ENCODE measurements at places on chromosomes 1 and 21.

- no peak for DNase-seq
Observed at GRCh38 chr1:52365071-52365745, 797 bp downstream of the CC2D1B start.

- no peak for DNase-seq
Observed at GRCh38 chr1:235246022-235246948, 81.7 kb downstream of the ARID4B start.

GRCh38 chr1:31243501-31244286 is 4.0 kb upstream of the NKAIN1 start:
- no peak for DNase-seq

DNA sequence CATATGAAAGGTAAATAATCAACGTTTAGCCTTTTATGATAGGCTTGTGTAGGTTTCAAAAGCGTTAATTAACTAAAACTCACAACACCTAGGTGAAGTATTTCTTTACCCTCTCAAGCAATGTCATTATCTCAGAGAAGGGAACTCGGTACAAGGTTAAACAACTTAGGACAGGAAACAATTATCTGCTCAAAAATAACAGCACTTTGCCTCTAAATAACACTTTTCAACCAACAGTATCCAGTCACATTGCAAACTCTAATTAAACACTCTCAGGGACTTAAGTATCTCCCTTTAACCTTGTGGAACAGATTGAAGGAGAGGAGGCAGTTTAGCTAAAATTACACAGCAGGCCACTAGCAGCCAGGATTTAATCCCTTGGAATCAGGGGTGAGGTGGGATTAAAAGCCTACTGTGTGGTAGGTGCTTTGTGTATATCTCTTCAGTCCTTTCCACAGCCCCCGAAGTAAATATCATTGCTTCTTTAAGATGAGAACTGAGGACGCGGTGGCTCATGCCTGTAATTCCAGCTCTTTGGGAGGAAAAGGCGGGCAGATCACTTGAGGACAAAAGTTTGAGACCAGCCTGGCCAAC is 5.2 kb upstream of the AKNAD1 start:
- DNase-seq = no peak

GRCh38 chr1:72281637-72282270 is 585 bp downstream of the NEGR1 start:
- no peak for DNase-seq

- DNase-seq = no peak
Observed at GRCh38 chr1:87689487-87689886, 360.8 kb downstream of the LMO4 start.

GRCh38 chr1:56190806-56191365 is 388.5 kb downstream of the PLPP3 start:
- DNase-seq = no peak

DNA sequence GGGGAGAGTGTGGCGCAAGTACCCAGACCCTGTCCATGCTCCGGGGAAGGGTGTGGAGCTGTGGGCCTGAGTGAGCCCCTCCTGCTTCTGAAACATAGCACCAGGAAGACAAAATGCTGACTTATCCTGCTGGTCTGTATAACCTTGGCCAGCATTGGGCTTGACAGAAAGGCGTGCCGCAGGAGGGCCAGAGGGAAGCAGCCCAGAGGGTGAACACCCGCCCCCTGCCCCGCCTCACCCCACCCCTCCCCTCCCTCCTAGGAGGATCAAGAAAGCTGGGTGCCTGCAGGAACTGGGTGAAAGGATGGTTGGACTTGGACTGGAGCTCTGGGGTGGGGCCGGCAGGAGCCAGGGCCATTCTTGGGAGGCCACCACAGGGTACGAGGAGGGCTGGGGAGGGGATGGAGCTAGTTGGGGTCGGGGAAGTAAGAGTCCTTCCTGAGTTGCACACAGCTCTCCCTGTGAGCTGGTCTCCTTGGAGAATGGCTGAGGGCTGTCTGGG is 27.1 kb downstream of the PTPRF start:
- no peak for DNase-seq

- DNase-seq = no peak
Observed at GRCh38 chr1:203536980-203537455, 43.1 kb downstream of the OPTC start.

DNA sequence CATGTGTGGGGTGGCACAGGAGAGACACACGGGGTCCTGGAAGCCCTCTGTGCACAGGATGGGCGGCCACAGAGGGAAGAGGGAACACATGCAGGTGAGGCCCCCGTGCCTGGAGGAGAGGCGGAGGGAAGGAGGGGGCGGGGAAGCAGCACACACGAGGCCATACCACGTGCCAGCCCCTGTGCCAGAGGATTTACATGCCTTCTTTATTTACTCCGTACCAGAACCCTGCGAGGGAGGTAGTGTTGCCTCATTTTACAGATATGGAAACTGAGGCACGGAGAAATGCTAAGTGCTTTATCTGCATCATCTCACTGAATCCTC is 56.1 kb downstream of the ARHGEF10L start:
- no peak for DNase-seq

- DNase-seq = no peak
Observed at GRCh38 chr1:229920683-229921082, 146.4 kb upstream of the GALNT2 start.

DNA sequence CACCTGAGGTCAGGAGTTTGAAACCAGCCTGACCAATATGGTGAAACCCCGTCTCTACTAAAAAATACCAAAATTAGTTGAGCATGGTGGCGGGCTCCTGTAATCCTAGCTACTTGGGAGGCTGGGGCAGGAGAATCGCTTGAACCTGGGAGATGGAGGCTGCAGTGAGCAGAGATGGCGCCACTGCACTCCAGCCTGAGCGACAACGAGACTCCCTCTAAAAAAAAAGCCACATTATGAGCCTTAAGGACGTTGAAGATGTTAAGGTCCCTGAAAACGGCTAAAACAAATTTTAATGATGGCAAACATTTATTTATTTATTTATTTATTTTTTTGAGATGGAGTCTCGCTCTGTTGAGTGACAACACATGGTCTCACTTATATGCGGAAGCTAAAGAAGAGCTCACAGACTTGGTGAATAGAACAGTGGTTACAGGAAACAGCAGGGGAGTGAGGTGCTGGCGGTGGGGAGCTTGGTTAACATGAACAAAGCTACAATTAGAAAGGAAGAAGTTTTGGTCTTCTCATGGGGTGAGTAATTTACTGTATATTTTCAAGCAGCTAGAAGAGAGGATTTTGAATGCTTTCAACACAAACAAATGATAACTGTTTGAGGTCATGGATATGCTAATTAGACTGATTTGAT is 47.1 kb downstream of the TCP10L start:
- DNase-seq = no peak

DNA sequence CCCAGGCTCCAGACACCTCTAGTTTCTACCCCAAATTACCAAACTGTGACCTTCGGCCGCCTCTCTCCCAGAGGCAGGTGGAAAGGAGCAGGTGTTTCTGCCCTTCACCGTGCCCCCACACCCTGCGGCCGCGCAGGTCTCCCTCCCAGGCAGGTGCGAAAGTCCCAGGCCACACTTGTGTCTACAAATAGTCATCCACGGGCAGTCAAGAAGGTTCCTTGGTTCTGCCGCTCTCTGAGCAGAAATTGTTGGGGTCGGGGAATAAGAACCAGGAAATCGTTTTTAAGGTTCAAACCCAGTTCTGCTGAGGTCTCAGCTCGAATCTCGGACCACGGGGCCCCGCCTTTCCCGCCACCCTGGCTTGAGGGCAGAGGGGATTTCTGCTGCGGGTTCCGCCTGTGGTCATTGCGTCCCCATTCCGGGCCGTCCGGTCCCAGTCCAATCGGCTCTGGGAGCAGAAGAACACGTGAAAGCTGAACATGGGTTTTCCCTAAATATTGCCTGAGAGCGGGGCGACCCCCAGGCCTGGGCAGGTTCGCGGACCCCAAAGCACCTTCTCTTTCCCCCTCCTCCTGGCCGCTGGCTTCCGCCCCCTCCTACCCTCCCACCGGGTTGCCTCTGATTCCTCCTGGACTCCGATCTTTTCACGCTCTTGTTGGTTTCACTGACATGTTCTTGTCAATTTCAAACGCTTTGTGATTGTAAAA is 1.2 kb upstream of the ATF3 start:
- DNase-seq = no peak

GRCh38 chr1:229131243-229132105 is 139.4 kb upstream of the RAB4A start:
- no peak for DNase-seq

GRCh38 chr1:173314656-173315055 is 107.5 kb upstream of the TNFSF4 start:
- no peak for DNase-seq

DNA sequence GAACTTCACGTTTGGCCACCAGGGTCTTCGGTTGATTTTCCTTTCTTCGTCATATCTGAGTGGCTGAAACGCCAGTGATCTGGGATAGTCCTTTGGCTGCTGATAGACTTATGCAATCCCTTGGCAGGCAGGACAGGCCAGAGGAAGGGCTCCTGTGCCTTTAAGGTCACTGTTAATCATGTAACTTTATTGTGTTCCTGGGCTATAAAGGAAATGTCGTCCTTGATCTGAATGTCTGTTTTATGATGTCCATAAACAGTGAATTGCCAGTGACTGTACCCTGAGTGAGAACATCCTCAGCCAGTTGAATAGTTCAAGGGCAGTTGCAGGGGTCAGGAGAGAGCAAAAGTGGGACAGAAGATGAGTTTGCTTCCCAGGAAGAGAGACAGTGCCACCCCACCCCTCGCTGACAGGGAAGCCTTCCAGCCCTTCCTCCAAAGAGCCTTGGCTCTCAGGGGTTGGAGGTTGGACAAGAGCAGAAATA is 68.0 kb downstream of the PDE9A start:
- DNase-seq = no peak

- DNase-seq = no peak
Observed at GRCh38 chr1:28028873-28029654, 59.3 kb downstream of the EYA3 start.

DNA sequence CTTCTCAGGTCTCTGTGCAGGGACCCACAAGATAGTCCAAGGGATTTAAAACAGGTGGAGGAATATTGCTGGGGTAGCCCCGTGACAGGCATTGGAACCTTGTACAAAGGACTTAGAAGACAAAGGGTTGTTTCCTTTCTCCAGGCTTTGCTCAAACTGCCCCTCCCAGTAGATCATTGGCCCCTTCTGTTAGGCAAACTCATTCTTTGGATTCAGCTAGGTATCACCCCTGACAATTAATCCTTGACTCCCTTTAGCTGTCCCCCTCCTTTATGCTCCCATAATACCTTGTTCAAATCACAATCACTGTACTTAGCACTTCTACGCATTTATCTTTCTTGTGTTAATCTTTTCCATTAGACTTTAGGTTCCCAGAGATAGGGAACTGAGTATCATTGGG is 360.5 kb downstream of the KCNH1 start:
- DNase-seq = no peak

- DNase-seq = no peak
Observed at GRCh38 chr1:225595452-225595851, 57.5 kb downstream of the ENAH start.

DNA sequence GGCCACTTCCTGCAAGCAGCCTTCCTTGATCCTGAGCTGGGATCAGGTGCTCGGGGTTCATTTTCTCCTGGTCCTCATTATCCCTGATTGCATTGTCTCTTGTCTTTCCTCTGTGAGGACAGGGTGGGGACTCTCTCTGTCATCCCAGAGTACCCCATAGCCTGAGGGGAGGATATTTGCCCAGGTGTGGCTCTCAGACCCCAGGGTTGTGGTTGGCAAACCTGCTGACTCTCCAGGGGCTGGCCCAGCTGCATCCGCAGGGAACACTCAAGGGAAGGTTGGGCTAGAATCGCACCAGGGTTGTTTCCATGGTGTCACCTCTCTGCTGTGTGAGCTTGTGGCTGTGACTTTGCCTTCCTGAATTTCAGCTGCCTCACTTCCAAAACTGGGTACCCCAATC is 276.8 kb upstream of the C1orf174 start:
- DNase-seq = no peak

GRCh38 chr1:154598871-154599635 is 8.9 kb downstream of the ADAR start:
- DNase-seq = no peak

DNA sequence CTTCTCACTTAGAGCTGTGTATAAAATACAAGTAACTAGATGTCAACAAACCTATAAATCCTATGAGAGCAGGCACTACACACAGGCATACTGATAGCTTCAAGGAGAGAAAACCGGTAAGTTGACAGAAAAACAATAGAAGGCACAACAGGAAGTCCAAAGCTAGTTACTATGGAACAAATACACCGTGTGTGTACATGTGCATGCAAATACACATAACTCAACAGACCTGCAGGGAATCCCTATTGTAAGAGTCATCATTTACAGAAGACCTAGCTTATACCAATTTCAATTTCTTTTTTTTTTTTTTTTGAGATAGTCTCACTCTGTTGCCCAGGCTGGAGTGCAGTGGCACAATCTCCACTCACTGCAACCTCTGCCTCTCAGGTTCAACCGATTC is 26.3 kb downstream of the JAK1 start:
- no peak for DNase-seq

GRCh38 chr1:194929357-194929756 is 1678.9 kb downstream of the KCNT2 start:
- no peak for DNase-seq

DNA sequence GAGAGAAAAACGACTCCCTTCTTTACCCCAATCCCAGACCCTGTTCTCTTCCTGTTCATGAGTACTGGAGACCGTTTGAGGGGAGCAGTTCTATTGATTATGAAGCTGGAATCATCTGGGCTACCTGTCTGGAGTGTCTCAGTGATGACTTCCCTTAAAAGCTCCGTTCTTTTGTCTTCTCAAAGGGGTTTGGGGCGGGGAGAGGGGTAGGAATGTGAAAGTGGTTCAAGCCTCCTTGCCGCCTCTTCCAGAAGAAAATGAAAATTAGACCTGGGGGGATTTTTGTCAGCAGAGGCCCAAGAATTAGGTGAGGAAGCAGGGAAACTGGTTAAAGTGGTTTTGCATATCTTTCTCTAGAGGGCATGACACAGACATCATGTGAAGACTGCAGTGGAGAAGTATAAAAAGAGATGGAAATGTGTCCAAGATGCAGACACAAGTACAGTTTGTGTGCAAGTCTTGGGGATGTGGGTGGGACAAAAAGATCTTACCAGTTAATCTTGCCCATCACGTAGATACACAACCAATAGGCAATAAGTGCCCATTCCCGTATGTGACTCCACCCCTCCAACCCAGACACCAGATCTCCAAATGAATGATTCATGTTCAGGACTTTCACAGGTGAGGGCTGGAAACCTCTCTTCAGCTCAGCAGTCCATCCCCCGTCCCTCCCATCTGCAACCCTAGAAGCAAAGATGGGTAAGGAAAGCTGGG is 470 bp upstream of the MTMR11 start:
- no peak for DNase-seq

GRCh38 chr1:67159233-67159632 is 7.0 kb upstream of the IL23R start:
- no peak for DNase-seq
